ENCODE measurements at places on chromosomes 1 and 21.

- DNase-seq: no peak
These were observed 1108.7 kb downstream of the NCAM2 start for GRCh38 chr21:22106720-22107410.

DNA sequence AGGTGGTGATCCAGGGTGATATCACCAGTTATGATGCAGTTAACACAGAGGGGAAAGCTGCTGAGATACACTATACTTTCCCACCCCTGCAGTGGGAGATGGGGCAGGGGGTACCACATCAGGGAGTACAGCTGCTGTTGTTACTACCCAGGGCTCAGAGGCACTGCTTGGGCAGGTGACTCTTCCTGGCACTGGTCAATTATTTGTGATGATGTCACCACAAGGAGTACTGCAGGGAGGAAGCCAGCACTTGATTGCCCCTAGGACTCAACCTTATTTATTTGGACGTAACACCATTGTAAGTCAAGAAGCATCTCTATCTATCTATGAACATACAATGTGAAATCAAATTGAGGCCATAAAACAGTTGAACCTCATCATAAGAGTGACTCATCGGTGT is 10.1 kb downstream of the IFNAR1 start:
- no peak for DNase-seq

DNA sequence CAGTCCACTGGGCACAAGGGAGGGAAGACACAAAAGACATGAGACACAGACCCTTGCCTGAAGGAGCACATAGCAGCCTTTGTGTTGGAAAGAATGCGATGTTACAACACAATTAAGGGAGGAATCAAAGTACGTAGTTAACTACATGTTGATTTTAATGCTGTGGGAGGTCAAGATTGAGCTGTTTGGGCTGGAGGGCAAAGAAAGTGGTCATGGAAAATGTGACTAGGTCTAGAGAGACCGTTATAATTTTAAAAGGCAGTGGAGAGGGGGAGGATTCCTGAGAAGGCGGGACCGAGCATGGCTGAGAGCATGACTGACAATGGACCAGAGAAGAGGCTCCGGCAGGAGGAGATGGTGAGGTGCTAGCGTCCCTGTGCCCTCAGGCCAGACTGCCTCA is 111.8 kb upstream of the ATP1A1 start:
- no peak for DNase-seq

- DNase-seq: no peak
These were observed 130.8 kb downstream of the LYPLAL1 start for GRCh38 chr1:219304227-219305226.

- no peak for DNase-seq
These were observed 534.4 kb upstream of the PKN2 start for GRCh38 chr1:88149686-88150085.

GRCh38 chr1:165426745-165427144 is 18.2 kb downstream of the RXRG start:
- DNase-seq: no peak

- DNase-seq: no peak
These were observed 72.6 kb downstream of the ST3GAL3 start for GRCh38 chr1:43779805-43780403.

All from RWPE2 (cell line).